ENCODE measurements at places on chromosomes 5 and 9. TPM values are rescaled to one million over a fixed set of nuclear protein-coding genes. Genes with fewer than 3 reads are reported as not detected.

SLC6A19 gene
- total RNA-seq = not detected

DNA sequence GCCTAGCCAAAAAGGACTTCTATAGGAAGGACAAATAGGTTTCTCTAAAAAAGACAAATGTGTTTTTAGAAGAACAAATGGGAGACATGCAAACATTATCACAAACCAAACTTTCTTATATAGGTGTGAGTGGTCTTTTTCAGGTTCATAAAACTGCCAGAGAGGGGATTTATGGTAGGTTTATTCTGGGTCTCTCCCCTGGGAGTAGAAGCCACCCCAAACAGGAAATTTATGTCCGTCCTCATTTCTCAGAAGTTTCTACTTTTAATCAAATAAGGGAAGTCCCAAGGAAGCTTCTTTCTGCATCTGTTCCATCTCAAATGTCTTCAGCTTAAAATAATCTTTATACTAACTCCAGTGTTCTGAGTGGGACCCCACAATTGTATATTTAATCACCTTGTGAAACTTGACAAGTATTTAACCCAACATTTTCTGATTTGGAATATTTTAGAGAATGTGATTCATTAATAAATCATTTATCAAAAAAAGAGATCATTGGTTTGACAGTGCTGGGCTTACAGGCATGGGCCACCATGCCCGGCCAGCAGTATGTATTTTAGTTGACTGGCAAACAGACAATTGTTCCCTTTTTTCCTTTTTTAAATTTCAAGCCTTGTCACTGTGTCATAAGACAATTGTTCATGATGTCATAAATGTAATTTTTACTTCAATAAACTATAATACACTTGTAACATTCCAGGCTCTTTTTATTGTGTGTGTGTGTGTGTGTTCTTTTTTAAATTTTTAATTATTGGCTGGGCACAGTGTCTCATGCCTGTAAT lies 44.6 kb upstream of the GLDC start:
- no peak overlapping the region for H3K4me3 ChIP-seq
- H3K27ac ChIP-seq = no peak overlapping the region
- H3K36me3 ChIP-seq = no peaks in the 10 kb centered on the region
- H3K27me3 ChIP-seq = no peaks in the 10 kb centered on the region
- no peak for DNase-seq

DNA sequence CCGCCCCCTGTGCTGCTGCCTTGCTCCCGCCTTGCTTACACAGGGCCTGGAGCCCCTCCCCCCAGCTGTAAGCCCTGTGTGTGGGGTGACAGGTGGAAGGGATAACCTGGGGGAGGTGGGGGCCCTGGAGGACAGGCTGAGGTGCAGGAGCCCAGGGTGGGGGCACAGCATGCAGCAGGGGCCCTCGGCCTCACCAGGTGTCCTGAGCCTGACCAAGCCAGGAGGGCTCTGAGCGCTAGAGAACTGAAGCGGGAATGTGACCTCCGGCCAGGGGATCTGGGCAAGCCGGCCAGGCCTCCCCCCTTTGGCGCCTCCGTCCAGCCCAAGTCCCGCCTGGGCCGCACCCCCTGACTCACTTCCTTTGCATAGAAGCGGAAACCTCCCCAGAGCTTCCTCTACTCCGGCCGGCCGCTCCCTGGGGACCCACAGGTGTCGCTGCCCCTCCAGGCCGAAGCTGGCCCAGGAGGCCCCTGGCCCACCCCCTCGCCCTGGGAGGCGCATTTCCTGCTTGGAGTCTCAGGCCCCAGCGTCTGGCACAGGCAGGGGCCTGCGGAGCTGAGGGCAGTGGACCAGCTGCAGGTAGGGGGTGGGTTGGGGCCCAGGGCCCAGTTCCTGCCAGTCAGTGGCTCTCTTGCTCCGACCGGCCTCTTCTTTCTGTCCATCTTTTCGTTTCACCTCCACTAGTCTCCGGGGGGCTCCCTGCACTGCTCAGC lies at the start of gene TOR4A:
TSS of gene TOR4A (plus strand) at position 398 of the 713 bp plus-strand sequence. CDS start 964 bp downstream, outside the sequence.
- peak within 1 kb of the TSS; percentile 62 for H3K4me3 ChIP-seq
- H3K4me1 ChIP-seq = peaks cover 30% of the 10 kb centered on the region
- peak within 1 kb of the TSS; percentile 75 for H3K27ac ChIP-seq
- H3K27me3 ChIP-seq = no peaks in the 10 kb centered on the region

GRCh38 chr5:112165897-112166737 lies 253.0 kb downstream of the EPB41L4A start:
- no peak overlapping the region for H3K27ac ChIP-seq
- peaks cover 11% of the 10 kb centered on the region for H3K4me1 ChIP-seq
- H3K4me3 ChIP-seq = no peak overlapping the region
- H3K27me3 ChIP-seq = no peaks in the 10 kb centered on the region

- no peaks in the 10 kb centered on the region for H3K4me1 ChIP-seq
- no peaks in the 10 kb centered on the region for H3K27me3 ChIP-seq
- no peak for DNase-seq
- H3K36me3 ChIP-seq = no peaks in the 10 kb centered on the region
- no peak overlapping the region for H3K4me3 ChIP-seq
- H3K27ac ChIP-seq = no peak overlapping the region
Measured at GRCh38 chr5:168978015-168978414, 322.9 kb downstream of the SLIT3 start.

GRCh38 chr9:27145143-27145542 lies 36.1 kb downstream of the TEK start:
- DNase-seq = no peak
- no peaks in the 10 kb centered on the region for H3K36me3 ChIP-seq
- H3K27ac ChIP-seq = no peak overlapping the region
- H3K4me3 ChIP-seq = no peak overlapping the region

ISCA1 gene
- total RNA-seq = 66.4 TPM

DNA sequence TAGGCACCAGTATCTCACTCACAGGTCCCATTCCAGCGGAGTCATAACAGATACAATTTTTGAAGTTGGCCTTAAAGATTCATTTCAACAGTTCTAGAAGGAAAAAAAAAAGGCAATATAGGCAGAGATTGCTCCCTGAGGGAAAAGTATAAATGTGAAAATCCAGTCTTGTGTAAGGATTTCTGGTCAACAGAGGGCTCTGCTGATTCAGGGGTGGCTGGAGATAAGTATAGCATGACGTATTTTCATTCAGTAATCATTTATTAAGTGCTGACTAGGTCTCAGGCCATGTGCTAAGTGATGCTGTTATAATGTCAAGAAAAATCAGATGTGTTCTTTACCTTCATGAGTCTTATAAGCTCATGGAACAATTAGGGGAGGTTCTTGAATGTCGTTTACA lies 377.3 kb upstream of the MEF2C start:
- no peak for DNase-seq
- H3K27ac ChIP-seq = no peak overlapping the region
- H3K4me3 ChIP-seq = no peak overlapping the region
- no peaks in the 10 kb centered on the region for H3K4me1 ChIP-seq
- H3K36me3 ChIP-seq = no peaks in the 10 kb centered on the region

SPATA31E1 gene
- not detected for total RNA-seq

ENTREP1 gene
- total RNA-seq = 35.7 TPM

GRCh38 chr9:20603524-20604268 lies 18.6 kb downstream of the MLLT3 start:
- peaks cover 45% of the 10 kb centered on the region for H3K4me1 ChIP-seq
- H3K27me3 ChIP-seq = no peaks in the 10 kb centered on the region
- peak overlapping the region; percentile 58 for H3K4me3 ChIP-seq
- no peak for DNase-seq

- DNase-seq = no peak
- no peak overlapping the region for H3K4me3 ChIP-seq
- no peaks in the 10 kb centered on the region for H3K36me3 ChIP-seq
- H3K27ac ChIP-seq = peak overlapping the region; percentile 50
Measured at GRCh38 chr5:146283344-146283761, 55.3 kb upstream of the POU4F3 start.

GRCh38 chr9:82882748-82883147 lies 180.2 kb downstream of the RASEF start:
- no peaks in the 10 kb centered on the region for H3K4me1 ChIP-seq
- H3K27ac ChIP-seq = no peak overlapping the region
- H3K27me3 ChIP-seq = no peaks in the 10 kb centered on the region

DNA sequence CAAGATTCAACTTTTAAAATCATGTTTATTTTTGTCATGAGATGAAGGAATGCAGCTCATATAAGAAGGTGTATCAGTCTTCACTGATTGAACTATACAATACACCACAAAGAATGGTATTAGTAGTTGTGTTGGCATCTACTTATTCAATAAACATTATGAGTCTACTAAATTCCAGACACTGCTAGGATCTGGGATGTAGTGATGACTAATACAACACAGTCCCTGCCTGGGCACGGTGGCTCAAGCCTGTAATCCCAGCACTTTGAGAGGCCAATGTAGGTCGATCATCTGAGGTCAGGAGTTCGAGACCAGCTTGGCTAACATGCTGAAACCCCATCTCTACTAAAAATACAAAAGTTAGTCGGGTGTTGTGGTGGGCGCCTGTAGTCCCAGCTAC lies 171.4 kb upstream of the NFIB start:
- H3K36me3 ChIP-seq = no peaks in the 10 kb centered on the region
- no peak for DNase-seq
- H3K4me1 ChIP-seq = no peaks in the 10 kb centered on the region
- H3K27ac ChIP-seq = no peak overlapping the region
- H3K27me3 ChIP-seq = no peaks in the 10 kb centered on the region
- H3K4me3 ChIP-seq = no peak overlapping the region

GRCh38 chr5:7391814-7392692 lies 3.9 kb upstream of the ADCY2 start:
- DNase-seq = no peak
- no peaks in the 10 kb centered on the region for H3K4me1 ChIP-seq

DNA sequence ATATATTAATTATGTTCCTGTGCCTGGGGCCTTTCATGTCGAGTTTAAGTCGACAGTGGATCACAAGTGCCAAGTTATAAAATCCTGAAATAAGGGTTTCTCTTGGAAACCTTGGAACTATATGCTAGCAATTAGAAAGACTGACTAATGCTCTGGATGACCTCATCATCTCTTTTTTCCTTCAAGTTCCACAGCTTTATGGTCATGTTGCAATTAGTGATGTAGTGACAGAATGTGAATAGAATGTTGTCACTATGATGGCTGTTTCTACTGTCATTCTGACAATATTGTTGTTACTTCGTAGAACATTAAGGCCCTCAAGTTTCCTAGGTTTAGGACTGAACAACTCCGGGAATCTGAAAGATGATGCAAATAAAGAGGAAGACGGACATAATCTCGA lies 368.0 kb upstream of the SEMA6A start:
- no peaks in the 10 kb centered on the region for H3K4me1 ChIP-seq
- H3K27ac ChIP-seq = no peak overlapping the region
- no peaks in the 10 kb centered on the region for H3K36me3 ChIP-seq
- no peak overlapping the region for H3K4me3 ChIP-seq
- no peaks in the 10 kb centered on the region for H3K27me3 ChIP-seq
- no peak for DNase-seq

DNA sequence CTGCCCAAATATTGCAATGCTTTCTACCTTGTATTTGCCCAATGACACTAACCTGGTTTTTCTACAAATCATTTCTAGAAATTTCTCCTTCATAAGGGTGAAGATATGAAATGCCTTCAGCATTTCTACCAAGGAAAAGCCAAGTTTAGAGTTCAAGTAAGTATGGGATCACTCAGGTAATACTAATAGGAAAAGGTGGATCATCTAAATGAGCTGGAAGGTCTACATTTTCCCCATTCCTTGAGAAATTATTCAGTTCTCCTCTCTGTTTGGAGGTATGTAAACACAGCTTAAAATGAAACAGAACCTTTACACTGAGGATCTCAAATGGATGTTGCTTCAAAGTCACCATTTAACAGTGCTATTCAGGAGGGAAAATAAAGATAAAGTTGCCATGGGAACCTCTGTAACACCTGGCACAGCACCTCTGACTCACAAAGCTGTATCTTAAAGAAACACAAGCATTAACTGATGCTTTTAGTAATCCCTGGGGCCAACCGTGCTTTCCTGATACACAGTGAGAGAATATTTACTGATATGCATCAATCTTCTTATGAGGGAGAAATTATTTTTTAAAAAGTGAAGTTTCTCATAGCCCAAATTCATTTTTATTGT lies 161.3 kb downstream of the DRD1 start:
- H3K27me3 ChIP-seq = no peaks in the 10 kb centered on the region
- no peaks in the 10 kb centered on the region for H3K36me3 ChIP-seq
- no peak for DNase-seq
- no peak overlapping the region for H3K4me3 ChIP-seq
- H3K4me1 ChIP-seq = no peaks in the 10 kb centered on the region

SETX gene
- total RNA-seq = 20.7 TPM

DNA sequence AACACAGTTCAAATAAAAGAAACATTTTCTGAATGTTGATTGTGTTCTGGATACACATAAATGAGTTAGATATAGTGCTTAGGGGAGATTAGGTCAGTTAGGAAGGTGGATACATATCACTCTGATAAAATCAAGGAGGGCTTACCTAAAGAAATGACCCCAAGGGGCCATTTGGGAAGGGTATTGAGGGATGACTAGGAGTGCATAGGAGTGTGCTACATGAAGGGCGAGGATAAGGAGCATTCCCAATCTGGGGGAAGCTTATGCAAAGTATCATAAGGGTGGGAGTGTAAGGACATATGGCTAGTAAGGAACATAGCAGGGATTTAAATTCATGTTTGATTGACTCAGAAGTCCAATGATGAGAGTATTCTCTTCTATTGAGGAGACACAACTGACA lies 183.6 kb downstream of the NSG2 start:
- no peak for DNase-seq
- no peaks in the 10 kb centered on the region for H3K4me1 ChIP-seq
- no peak overlapping the region for H3K4me3 ChIP-seq
- H3K27me3 ChIP-seq = no peaks in the 10 kb centered on the region
- no peak overlapping the region for H3K27ac ChIP-seq

MSX2 gene
- total RNA-seq = 2.4 TPM

DNA sequence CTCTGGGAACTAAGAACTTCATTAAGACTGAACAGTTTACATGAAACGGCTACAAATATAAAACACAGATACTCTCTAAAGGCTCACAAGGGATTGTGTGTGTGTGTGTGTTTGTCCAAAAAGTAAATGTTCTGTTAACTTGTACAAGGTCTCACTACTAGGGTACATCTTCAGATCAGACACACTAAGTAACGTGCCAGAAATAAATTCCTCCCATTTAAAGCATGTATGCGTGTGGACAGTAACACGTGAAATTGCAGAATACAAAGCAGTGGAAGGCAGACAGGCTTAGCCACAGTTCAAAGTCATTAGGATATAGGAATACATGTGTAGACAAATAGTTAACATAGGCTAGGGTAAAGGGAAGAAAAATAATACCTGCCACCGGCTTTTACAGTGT lies 1.8 kb downstream of the BNC2 start:
- peaks cover 12% of the 10 kb centered on the region for H3K4me1 ChIP-seq
- peak overlapping the region; percentile 82 for H3K27ac ChIP-seq
- no peak for DNase-seq
- H3K4me3 ChIP-seq = peak overlapping the region; percentile 87
- H3K27me3 ChIP-seq = peaks cover 3% of the 10 kb centered on the region
- H3K36me3 ChIP-seq = no peaks in the 10 kb centered on the region

DNA sequence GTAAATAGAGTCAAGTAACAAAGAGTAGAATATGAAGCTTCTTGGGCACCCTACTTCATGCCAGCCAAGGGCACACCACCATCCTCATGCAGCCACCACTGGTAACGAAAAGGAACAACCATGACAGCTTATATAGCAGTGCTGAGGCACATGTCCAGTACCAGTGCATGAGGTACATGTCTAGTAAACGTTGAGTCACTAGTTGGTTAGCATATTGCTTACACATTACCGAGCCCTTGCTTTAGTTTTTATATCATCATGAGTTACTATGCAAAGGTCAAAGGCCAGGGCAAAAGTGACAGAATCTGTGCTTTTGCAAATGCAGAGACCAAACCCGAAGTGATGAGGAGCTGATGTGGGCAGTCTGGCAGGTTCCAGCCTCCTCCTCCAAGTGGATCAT lies 147.1 kb upstream of the MAP1B start:
- no peak for DNase-seq
- H3K36me3 ChIP-seq = no peaks in the 10 kb centered on the region
- H3K4me1 ChIP-seq = no peaks in the 10 kb centered on the region
- H3K27ac ChIP-seq = no peak overlapping the region

SNX24 gene
- 10.0 TPM for total RNA-seq

Measured in psoas muscle (tissue), 8 donors.